ENCODE measurements at places on chromosomes 5 and 9.

DNA sequence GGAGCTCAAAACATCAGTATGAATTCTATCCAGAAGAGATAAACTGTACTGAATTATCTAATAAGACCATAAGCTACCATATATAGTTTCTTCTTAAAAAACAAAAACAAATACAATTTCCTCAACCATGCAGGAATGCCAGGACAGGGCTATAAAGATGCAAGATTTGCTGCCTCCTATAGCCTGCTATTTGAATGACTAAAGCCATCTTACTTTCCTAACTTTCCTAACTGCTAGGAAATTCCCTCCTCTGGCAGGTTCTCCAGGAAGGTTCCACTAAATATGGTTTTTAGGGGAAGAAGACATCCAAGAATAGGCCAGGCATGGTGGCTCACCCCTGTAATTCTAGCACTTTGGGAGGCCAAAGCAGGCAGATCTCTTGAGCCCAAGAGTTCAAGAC lies 15.1 kb downstream of the KIF27 start:
- no peak for DNase-seq

GRCh38 chr9:26891726-26892125 lies 876 bp downstream of the CAAP1 start:
- no peak for DNase-seq

DNA sequence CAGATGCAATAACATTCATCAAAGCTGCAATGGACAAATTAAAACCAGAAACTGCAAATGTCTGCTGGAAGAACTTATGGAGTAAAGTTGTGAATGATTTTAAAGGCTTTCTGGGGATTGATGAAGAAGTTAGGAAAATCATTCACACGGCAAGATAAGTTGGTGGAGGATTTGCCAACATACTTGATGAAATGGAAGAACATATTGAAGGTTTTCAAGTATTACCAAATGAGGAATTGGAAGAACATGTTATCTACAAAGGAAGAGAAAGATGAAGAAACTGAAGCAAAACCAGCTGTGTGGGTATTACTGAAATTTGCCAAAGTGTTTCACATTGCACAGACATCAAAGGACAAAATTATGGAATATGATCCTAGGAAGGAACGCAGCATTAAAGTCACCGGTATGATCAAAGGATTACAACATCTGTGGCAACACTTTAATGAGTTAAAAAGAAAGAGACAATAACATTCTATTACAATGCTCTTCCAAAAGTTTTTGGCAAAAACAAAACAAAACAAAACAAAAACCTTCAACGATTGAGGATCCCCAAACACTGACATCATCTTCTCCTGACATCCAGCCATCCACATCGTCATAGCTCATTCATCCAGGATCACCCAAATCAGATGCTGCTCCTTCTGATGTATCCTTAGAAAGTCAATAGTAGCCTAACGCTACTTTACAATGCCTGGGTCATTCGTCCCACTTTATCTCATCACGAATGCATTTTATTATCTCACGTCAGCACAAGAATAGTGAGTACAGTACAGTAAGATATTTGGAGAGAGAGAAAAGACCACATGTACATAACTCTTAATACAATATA lies 61.3 kb upstream of the SMC5 start:
- DNase-seq: no peak

- DNase-seq: no peak
Observed at GRCh38 chr9:5838884-5839571, 6.1 kb upstream of the ERMP1 start.
